Occipital lobe (tissue), 3 donors: ENCODE measurements at places on chromosomes 16 and 17. TPM values are rescaled to one million over a fixed set of nuclear protein-coding genes. Genes with fewer than 3 reads are reported as not detected.

DNA sequence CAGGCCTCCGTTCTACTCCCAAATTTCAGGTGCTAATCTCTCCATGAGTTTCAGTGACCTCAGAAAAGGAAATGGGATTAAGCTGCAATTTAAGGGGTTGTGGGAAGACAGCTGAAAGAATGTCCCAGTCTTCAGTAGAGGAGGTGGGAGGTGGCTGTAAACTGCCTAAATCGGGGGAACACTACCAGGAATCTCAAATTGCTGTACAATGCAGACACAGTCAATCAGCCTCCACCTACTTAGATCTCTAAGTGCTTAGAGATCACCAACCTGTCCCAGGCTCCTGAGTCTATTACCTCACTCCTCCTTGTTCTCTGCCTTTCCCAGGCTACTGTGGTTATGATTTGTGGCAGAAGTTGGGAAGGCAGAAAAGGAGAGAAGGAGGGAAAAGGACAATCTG is 8.3 kb upstream of the TBX21 start:
- no peak for DNase-seq

- DNase-seq: peak; percentile 31
Observed at GRCh38 chr17:72556944-72557826, 436.4 kb downstream of the SOX9 start.

DNA sequence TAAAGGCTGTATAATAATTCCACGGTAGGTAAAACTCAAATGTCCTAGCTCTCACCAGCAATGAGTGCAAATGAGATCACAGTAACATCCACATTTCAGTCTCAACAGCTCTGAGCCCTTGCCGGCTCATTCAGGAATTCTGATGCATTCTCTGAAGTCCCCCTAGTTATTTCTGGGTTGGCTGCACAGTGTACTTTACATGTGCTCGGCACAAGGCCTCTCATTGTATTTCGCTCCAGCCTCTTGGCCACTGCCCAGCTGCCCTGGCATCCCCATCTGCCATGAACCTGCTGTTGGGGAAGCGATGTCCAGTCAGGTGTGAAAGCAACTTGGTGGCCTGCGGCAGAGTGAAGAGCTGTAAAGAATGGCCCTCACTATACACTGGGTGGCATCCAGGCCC is 14.3 kb downstream of the PRCD start:
- no peak for DNase-seq

- no peak for DNase-seq
Observed at GRCh38 chr17:48427598-48427997, 2.4 kb downstream of the SKAP1 start.

DPEP3 gene
- not detected for total RNA-seq
